ENCODE measurements at places on chromosomes 2 and 18. TPM values are rescaled to one million over a fixed set of nuclear protein-coding genes. Genes with fewer than 3 reads are reported as not detected.

YES1 gene
- 29.0 TPM for total RNA-seq

- no peak for DNase-seq
These were observed 915 bp downstream of the CROCC2 start for GRCh38 chr2:240906911-240907590.

CIB4 gene
- total RNA-seq = not detected

RSAD2 gene
- 9.2 TPM for total RNA-seq

GRCh38 chr2:190649035-190649797 is at the start of gene NAB1:
TSS of gene NAB1 (plus strand) at chr2:190649083. CDS start at chr2:190659177, 10,094 bp downstream.
- peak; percentile 71 for DNase-seq

DNA sequence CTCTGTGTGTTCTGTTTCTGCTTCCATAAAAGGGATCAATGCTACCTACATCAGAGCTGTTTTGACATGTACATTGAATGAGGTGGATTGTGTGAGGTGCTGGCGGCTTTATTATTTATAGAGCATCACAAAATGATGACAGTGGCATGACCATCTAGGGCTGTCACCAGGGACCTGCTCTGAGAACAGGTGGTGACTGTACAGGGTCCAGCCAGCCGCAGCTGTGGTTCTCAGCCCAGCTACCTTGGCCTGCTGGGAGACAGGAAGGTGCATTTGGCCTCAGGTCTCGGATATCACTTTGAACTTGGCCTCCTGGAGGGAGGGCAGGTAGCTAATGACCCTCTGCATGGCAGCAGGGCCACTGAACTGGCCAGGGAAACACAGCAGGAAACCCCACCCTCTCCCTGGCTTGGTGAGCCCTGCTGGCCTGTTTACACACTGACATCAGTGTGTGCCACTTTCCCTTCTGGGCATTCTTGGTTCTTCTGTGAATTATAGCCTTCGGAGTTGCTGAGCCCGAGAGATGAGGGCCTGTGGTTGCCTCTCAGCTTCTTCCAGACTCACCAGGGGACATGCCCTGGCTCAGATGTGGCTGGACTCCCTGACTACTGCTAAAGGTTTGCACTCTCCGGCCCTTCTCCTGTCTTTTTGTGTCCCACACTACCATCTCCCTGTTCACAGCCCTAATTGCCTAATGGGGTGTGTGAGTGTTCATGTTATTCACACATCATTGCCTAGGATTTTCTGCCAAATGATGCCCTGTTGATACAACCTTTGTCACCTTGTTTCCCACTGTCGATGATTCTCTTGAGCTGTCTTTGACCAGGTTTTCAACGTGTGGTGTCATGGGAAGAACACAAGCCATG is 109.2 kb upstream of the RAB12 start:
- no peak for DNase-seq

DNA sequence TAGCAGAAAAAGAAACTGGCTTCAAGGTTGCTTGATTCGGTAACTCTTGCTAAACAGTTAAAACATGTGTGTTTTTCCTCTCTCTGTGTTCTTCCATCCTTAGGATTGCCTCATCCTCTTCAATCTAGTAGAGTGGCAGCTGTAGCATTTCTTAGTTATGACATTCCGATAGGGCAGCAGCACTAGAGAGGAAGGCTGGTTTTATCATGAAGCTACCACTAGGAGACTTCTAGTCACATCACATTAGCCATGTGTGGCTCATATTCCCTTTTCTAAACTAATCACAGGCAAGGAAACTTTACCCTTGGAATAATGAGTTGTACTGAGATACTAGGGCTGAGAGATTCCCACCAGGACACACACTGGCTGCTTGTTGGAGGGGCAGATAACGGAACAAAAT is 187.6 kb downstream of the DOK6 start:
- DNase-seq = no peak

GRCh38 chr2:64232266-64232665 is 88.0 kb upstream of the PELI1 start:
- DNase-seq = no peak

COMMD1 gene
- 29.1 TPM for total RNA-seq

GRCh38 chr18:61413396-61413795 is 80.2 kb downstream of the CDH20 start:
- no peak for DNase-seq
